Activated CD4-positive, CD25-positive, alpha-beta regulatory T cell treated with anti-CD3 and anti-CD28 coated beads, Interleukin-2, amount 50 U/mL, for 72 hours (primary cell): ENCODE measurements at places on chromosomes 12 and 14.

DNA sequence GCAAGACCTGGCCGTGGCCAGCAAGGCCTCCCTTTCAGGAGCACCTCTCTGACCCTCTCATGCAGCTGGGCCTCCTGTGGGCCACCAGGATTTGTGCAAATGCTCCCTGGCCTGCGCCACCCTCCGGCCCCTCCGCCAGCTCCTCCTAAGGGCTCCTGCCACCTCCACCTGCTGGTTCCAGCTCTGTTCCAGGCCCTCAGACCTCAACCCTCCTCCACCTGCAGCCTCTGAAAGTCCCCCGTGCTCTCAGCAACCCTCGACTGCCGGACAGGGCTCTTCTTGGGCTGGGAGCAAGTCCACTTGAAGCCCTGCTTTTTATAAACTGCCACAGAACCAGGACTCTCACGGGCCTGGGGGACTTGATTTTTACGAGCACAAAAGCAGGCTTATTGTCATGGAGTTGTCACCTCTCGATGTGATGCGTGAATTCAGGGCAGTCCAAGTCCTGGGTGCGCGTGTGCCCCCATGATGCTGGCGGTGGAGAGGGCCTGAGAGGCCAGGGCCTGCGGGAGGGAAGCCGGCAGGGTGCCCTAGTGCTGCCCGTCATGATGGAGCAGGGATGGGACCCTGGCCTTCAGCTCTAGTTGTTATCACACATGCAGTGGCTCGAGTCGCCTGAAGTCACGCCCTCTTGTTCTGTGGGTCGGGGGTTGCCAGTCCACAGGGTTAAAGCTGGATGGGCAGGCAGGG is 9.1 kb downstream of the TEDC1 start:
- no peak for DNase-seq

DNA sequence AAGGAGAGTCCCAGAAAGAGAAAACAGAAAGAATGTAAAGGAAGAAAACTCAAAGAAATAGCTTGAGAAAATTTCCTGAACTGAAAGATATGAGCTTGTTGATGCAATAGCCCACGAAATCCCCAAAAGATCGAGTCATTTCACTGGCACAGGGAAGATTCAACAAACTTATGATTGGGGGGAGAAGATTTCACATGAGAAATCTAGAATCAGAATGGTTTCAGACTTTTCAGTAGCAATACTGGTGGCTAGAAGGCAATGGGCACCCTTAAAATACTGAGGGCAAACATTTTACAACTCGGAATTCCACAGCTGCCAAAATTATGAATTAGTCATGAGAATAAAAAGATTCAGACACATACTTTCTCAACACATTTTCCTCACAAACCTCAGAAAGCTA is 8.9 kb upstream of the KRT7 start:
- no peak for DNase-seq

DNA sequence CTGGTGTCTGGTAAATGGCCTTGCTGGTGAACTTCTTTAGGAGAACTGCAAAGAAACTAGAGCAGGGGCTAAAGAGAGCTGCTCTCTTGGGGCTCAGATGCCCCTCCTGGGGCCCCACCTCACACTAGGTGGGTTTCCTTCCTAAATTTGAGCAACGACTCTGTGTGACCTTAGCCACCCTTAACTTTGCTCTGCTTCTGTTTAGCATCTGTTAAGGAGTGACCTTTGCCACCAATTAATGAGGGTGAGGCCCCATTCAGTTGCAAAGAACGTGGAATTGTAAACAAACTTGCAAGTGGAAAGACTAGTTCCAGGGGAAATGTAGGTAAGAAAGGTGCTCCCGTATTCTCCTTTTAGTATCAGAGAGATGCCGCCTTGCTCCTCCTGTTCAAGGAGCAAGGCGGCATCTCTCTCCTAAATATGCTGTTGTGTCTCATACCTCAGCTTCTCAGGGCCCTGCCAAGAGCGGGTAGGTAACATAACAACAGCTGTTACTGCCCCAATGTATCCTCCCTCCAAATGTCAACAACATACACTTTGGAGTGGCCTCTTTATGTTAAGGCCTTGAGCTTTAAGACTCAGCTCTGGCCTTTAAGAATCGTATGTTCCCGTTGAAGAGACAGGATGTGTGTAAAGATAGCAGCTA is 77.6 kb upstream of the FUT8 start:
- DNase-seq = no peak

DNA sequence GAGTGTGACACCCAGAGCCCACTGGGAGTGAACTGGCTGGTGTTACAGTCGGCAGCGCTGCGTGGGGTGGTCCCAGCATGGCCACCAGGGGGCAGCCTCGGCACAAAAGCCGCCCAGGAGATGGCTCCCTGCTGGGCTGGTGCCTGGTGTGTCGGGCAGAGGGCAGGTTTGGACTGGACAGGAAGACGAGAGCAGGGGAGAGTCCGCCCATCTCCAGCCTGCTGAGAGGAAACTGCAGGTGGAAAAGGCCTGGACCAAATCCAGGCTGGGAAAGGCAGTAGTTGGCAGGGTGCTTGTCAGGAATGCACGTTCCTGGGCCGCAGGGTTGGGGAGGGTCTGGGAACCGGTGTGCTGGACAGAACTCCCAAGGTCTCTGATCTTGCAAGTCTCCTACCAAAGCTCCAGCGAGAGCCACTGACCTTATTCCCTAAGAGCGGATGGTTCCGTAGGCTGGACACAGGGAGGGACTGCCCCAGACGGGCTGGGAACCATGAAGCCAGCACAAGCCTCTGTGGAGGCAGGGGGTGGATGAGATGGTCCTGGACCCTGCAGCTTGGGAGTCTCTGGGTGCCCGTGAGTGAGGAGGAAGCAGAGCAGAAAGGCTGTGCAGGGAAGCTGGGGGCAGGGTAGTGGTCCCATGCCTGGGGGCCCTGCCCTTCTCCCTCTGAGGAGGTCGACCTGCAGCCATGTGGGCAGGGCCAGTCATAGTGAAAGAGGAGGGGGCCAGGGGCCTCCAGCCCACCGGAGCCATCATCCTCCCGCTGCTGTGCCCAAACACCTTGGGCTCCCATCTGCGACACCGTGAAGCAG is 1.8 kb downstream of the AHNAK2 start:
- DNase-seq = peak; percentile 91

- no peak for DNase-seq
These were observed 198.3 kb upstream of the PDZRN4 start for GRCh38 chr12:40989785-40990184.

GRCh38 chr12:22672951-22673350 is 48.0 kb downstream of the ETNK1 start:
- no peak for DNase-seq

GRCh38 chr12:90333424-90333823 is 621.6 kb downstream of the CCER1 start:
- no peak for DNase-seq

DNA sequence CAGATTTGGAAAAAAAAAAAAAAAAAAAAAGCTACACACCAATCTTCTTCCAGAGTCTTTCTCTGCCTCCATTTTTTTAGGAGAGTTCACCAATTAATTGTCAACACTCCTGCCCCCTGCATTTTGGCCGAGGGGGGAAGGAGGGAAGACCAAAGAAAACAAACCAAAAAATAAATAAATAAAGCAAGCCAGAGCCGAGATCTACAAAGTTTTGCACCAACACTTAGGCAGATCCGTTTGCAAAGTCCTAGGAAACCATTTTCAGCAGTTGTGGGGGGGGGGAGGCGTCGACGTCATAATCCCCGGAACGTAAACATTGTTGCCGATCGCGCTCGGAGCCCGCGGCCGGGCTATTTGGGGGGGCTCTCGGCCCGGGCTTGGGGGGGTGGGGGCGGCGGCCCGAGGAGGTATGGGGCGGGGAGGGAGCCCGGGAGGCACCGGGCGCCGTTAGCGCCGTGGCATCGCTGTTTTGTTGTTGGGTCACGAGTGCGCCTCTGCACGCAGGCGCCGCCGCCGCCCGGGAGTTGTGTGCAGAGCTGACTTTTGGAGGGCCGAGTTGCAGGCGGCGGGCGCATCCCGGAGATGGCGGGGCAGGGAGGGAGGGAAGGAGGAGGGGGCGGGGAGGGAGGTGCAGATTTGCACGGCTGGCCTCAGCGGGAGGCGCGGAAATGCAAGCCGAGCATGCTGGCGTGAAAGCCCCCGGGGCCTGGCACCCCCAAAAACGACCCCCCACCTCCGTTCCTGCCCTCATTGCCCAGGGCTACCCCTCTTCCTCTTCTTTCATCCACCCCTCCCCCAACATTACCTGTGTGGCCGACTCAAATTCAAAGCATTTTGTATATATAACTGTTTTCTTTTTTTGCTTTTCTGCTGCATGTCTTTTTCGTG is 598 bp downstream of the KDM2B start:
- DNase-seq = peak; percentile 67

DNA sequence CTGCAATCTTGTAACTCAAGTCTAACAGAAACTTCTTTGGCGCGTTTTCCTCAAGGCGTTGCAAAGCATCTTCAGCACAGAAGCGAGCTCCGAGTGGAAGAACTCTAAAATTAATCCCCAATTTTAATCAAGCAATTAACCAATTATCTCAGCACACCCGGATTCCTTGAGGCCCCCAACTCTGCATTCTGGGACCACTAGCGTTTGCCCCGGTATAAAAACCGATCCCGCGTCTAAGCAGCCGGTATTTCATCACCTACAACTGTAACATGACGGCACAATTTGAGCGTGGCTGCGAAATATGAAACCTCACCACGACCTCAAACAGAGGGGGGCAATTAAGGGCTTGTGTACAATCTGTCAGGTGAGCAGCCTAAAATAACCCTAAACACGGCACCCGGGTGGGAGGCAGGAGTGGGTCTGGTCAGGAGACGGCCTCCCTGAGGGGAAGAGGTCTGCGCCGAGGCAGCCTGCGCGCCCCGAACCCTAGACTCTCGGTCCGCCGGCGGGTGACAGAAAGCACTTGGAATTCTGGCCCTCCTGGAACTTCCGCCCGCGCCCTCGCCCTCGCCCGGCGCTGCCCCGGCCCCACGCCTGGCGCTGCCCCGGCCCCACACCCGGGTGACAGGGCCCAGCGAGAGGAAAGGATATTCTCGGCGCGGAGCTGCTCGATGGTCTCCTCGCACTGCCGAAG is 594 bp downstream of the ZCCHC8 start:
- no peak for DNase-seq

GRCh38 chr14:77862154-77862786 is 62.4 kb downstream of the ADCK1 start:
- peak; percentile 82 for DNase-seq

- no peak for DNase-seq
These were observed 205.1 kb upstream of the GZMB start for GRCh38 chr14:24838945-24839616.

- DNase-seq = no peak
These were observed 448.1 kb upstream of the DCN start for GRCh38 chr12:91630596-91631293.

- DNase-seq = no peak
These were observed 135.3 kb downstream of the NTF3 start for GRCh38 chr12:5567016-5567725.

DNA sequence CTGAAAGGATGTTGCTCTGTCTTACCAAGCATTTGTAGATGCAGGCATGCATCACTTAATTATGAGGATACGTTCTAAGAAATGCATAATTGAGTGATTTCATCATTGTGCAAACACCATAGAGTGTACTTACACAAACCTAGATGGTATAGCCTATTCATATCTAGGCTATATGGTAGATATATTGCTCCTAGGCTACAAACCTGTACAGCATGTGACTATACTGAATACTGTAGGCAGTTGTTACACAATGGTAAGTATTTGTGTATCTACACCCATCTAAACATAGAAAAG is 75.9 kb downstream of the IFT81 start:
- no peak for DNase-seq

GRCh38 chr12:89213747-89214146 is 138.6 kb downstream of the DUSP6 start:
- DNase-seq = no peak
